ENCODE measurements at places on chromosomes 6 and 20. TPM values are rescaled to one million over a fixed set of nuclear protein-coding genes. Genes with fewer than 3 reads are reported as not detected.

The OR2H2 gene
- polyA plus RNA-seq: 0.20 TPM

The HSPA1L gene
- polyA plus RNA-seq: 3.8 TPM

The SPATS1 gene
- not detected for polyA plus RNA-seq

The SPDEF gene
- 0.07 TPM for polyA plus RNA-seq

The SLC17A2 gene
- 0.86 TPM for polyA plus RNA-seq

The ADAM33 gene
- polyA plus RNA-seq: 9.1 TPM

DNA sequence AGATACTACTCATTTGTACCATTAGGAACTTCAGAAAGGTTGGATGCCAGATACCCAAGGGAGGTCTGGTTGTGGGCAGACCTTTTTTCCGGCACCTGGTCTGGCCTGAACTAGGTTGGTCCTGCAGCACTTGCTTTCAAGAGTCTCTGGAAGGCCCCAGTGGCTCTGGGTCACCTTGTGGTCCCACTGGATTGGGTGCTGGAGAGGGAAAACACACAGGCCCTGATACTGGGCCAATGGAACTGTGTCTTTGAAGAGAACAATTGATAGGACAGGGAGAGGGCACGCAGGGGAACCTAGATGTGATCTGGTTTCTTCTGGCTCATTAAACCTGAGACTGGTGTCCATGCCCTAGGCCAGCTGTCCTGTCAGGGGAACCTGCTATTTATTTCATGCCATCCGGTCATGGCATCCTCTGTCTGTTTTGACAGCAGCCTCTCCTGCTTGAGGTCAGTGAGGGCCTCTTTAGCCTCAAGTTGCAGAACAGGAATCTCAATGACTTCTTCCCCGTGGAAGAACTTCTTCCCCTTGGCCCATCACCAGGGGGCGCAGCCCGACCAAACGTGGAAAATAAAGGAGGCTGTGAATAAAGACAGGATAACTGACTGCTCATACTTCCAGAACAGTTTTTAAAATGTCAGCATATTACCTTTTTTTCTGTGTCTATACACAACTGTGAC, 25.0 kb downstream of the TAF8 start:
- DNase-seq: peak; percentile 77

DNA sequence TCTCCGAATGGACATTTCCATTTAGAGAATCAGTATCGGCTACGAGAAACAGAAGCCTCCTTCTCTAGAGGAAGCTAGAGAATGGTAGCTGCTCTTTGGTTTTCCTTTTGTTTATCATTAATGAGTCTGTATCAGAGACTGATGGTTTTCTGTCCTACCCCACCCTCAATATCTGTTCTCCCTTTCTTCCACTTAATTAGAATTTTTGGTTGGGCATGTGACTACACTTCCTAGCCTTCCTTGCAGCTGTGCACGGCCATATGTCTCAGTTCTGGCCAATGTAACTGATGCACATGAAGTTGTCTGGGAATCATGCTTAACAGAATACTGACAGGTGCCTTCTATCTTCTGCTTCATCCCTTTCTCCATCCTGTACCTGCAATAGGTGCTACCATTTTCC, 19.0 kb downstream of the RNF24 start:
- DNase-seq: no peak

GRCh38 chr6:141552463-141552862, 580.3 kb upstream of the GJE1 start:
- peak; percentile 15 for DNase-seq

DNA sequence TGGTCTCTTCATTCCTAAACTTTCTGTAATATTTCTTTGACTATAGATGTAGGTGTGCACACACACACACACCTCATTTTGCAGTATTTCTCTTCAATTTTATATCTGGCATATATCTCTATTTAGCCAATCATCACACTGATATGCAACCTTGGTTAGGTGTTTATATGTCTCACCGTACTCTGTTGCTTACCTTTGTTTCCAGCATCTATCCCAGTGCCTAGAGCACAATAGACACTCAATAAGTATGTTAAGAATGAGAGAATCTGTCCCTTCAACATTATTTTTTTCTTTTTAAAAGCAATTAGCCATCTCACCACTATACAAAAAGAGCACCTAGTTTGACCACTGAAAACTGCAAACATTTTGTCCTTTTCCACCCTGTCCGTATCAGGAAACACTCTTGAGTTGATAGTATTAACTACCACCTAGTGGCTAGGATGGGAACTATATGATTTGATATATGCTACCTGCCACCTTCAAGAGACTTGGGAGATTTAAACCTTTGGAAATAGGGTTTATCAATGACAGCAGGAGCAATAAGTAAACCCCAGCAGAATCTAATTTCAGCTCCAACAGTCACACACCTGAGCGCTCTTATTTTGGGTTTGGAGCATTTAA, 48.7 kb upstream of the RSPO3 start:
- DNase-seq: peak; percentile 17

DNA sequence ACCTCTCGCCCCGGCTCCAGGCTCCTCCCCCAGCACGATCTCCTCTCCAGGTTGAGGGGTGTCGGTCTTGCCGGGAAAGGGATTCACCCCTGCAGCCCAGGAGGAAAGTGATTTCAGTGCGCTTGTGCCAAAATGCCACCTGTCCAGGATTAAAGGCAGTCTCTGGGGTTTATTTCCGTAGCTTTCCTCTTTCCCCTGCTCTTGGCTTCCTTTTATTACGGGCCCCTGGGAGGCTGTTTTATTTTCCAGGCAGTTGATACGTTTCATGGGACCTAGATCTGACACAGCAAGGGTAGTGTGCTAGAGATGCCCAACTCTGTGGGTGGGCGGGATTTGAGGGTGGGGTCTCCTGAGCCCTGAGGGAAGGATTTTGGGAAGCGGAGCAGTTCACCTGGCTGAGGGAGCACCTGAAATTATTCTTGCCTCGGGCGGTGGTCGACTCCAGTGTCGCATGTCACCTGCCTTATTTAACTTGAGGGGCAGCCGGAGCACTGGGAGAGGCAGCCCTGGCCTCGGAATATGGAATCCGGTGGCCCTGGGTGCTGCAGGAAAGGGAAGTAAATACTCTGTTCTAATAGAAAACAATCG, 9.5 kb upstream of the NKX2-2 start:
- DNase-seq: no peak

- DNase-seq: no peak
Observed at GRCh38 chr6:126628125-126628524, 288.2 kb downstream of the CENPW start.

- DNase-seq: no peak
Observed at GRCh38 chr20:57990396-57990987, 238.0 kb downstream of the ANKRD60 start.

- no peak for DNase-seq
Observed at GRCh38 chr6:162715601-162716000, 12.0 kb downstream of the PRKN start.

GRCh38 chr6:156953479-156954146, 176.4 kb downstream of the ARID1B start:
- DNase-seq: peak; percentile 93

DNA sequence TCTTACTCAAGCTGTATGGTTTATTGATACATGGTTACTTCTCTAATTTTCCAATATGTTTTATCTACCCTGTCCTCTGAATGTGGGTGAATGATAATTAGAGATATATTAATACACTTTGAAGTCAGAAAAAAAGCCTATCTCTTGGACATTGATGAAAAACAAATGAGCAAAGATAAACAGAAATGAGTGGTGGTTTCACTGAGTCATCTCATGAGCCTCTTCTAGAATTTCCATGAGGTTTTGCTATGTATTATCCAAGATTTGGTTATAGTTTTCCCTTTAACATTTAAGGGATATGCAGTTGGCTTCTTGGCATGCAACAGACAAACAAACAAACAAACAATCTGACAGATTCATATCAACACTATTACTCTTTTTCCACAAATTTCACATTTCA, 586.8 kb downstream of the RFPL4B start:
- DNase-seq: no peak

GRCh38 chr6:163646866-163647265, 232.3 kb downstream of the QKI start:
- DNase-seq: no peak

- no peak for DNase-seq
Observed at GRCh38 chr6:35179901-35180535, 33.7 kb upstream of the SCUBE3 start.

DNA sequence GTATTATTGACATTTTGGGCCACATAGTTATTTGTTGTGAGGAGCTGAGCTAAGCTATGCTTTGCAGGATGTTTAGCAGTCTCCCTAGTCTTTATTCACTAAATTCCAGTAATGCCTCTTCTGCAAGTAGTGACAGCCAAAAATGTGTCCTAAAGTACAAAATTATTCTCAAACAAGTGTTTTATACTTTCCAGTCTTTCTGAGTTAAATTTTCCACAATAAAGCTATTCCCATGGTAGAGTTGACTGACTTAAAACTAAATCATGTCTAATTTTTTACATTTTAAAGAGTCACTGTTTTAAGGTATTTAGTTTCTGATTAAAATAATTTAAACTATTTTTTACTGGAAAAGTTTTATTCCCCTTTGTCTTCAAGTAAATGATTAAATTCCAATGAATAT, 717.8 kb upstream of the HS3ST5 start:
- no peak for DNase-seq

DNA sequence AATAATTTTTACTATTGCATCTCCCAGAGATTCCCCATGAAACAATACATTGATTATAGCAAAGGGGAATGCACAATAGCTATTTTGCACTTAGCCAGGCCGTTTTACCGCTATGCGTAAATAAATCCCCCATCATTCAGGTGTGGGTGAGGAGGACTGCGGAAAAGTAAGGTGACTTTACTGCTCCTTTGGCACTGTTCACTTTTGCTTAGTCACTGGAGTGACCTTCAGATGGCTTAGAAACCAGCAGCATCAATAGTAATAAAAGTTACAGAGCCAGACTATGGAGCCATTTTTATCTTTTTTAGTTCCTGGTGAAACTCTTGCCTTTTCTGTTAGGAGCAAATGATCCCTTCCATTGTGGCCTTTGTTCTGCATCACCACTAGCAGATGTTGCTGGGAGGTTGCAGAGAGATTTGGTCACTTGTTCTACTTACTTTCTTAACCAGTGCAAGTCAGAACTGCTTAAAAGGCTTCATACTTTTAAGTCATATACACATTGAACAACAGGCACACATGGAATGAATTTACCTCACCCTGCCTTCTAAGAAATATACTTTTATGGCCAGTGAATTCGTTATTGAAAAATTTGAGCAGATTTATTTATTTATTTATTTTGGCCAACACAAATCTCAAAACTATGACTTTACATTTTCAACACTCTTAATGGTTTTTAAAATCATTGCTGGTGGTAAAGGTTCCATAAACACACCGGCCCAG, 12.1 kb upstream of the BTBD3 start:
- no peak for DNase-seq

- no peak for DNase-seq
Observed at GRCh38 chr6:56552187-56553130, 90.2 kb downstream of the DST start.

- DNase-seq: no peak
Observed at GRCh38 chr6:147617366-147617765, 108.9 kb downstream of the SAMD5 start.

DNA sequence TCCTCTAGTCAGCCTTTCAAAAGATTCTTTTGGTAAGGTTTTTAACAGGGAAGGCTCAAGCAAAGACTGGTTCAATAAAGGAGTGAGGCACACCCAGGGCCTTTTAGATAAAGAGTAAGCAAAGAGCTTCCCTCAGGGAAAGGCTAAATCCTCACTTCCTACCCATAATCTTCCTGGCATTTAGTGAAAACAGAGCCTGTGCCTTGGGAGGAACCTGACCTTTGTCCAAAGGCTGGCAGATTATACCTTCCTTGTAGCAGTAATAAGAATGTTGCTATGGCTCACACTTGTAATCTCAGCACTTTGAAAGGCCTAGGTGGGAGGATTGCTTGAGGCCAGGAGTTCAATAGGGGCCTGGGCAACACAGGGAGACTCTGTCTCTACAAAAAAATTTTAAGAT, 280.1 kb upstream of the PLCB4 start:
- no peak for DNase-seq

DNA sequence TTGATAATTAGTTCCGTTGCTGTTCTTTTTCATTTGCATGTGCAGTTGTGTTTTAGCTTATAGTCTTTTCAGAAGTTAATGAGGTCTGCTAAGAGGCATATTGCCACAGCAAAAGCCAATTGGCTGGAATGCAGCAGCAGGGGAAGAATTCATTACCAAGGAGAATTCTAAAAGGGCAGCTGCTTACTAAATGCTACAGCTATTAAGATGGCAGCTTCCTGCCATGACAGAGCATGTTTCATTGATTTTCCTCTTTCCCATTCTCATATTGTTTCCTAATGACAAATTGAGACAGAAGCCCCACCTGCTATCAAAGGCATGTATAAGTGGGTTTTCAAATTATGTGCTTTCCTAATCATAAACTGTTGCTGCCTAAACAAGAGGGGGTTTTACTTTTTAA, 66.6 kb downstream of the CLVS2 start:
- no peak for DNase-seq

DNA sequence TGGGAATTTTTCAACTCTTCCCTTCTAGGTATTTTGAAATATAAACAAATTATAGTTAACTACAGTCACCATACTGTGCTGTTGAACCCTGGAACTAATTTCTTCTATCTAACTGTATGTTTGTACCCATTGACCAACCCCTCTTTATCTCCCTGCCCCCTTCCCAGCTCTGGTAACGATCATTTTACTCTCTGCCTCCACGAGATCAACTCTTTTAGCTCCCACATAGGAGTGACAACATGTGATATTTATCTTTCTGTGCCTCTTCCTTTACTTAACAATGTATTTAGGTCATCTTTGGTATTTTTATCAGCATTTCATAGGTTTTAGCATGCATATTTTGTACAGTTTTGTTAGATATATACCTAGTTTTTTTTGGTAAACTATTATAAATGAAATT, 45.9 kb downstream of the ASXL1 start:
- no peak for DNase-seq

DNA sequence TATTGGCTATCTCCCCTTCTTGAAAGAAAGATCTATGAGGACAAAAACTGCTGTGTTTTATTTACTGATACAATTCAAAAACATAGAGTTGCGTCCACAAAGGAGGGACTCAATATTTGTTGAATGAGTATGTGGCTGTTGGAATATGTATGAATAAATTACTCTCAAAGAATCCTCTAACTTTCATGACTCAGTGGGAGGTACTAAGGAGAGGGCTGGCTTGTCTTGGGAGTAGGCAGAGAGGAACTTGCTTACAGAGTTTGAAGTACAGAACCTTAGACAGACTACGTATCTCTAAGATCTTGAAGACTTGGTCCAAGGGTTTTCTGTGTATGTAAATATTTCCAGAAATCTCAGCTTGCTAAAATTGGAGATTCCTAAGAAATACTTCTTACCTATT, 504.0 kb upstream of the PTCHD4 start:
- no peak for DNase-seq
